PC-3 (cell line): ENCODE measurements at places on chromosomes 7 and 10. TPM values are rescaled to one million over a fixed set of nuclear protein-coding genes. Genes with fewer than 3 reads are reported as not detected.
A peak's percentile ranks its signal among the peaks of the same experiment; 100 is the strongest.

Gene GOLGA7B
- 0.26 and 0.29 TPM in 2 replicates for total RNA-seq

Gene CAMK2B
- total RNA-seq, result 0.69 and 1.2 TPM in 2 replicates

Gene CALN1
- not detected in 2 replicates for total RNA-seq

Gene DKK1
- 1,187 and 1,592 TPM in 2 replicates for total RNA-seq

GRCh38 chr7:54180796-54181195 is 361.4 kb upstream of the VSTM2A start:
- no peak for DNase-seq

- peak; percentile 47 for DNase-seq
Measured at GRCh38 chr7:115561335-115562110, 469.0 kb downstream of the TFEC start.

GRCh38 chr10:117431160-117431559 is 55.9 kb upstream of the PDZD8 start:
- DNase-seq, result peak; percentile 32

DNA sequence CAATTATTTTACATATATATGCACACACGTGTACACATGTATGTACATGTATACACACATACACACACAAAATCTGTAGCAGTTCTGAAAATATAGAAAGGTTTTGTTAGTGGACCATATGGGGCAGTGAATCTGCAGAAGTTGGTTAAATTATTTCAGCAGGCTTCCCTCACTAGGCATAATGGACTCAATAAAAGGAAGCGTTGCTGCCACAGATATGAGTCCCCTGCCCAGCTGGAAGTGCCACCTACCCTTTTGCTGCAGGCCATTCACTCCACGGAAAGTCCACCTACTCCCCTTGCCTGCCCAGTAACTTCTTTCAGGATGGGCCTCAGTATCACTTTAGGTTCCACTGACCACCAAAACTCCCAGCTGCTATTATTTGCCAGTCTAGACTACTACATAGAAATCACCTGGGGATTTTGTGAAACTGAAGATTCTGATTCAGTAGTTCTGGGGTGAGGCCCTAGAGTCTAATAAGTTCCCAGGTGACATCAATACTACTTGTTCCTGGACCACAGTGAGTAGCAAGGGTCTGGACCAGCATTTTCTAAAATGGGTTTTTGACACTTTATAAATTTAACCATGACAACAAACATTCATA is 29.3 kb upstream of the CROT start:
- DNase-seq, result no peak

DNA sequence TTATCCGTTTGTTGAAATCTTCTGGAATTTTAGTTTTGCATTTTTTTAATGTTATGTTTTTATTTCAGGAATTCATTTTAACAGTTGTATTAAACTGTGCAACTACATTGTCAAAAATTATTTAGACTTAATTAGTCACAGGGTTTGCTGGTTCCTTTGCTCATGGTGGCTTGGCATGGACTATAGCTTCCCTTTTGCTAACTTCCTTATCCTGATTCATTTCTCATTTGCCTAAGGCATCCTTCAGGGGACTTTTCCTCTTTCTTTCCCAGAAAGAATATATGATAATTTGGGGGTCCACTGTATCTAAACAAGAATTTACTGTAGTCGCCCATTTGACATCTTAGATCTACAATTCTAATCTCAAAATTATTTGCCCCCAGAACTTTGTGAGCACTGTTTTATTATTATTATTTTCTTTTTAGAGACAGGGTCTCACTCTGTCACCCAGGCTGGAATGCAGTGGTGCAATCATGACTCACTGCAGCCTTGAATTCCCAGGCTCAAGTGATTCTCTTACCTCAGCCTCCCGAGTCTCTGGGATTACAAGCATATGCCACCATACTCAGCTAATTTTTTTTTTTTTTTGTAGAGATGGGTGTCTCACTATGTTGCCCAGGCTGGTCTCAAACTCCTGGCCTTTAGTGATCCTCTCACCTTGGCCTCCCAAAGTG is 13.9 kb downstream of the FIGNL1 start:
- DNase-seq, result peak; percentile 67

- DNase-seq, result no peak
Measured at GRCh38 chr10:133511907-133512528, 15.1 kb upstream of the CYP2E1 start.

GRCh38 chr10:125012851-125013528 is 71.1 kb downstream of the ZRANB1 start:
- DNase-seq, result no peak

GRCh38 chr7:2212906-2213305 is 19.8 kb downstream of the MAD1L1 start:
- peak; percentile 22 for DNase-seq

GRCh38 chr7:130899071-130899560 is 165.1 kb upstream of the KLF14 start:
- DNase-seq, result peak; percentile 14

DNA sequence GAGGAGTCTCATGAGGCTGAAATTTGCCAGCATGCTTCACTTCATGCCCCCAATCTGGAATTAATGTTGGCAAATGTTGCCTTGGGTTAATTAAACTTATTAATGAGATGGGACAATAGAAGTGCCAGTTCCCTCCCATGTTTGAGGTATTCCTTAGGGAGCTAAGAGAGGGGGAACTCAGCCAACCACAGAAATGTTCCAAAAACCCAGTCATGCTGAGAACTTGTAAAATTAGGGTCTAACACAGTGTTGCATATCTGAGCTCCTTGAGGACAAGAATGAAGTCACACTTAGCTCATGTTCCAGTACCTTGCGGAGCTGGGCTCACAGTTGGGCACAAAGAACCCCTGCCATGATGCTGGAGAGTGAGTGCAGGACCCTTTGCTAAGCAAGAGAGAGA is 89.4 kb downstream of the OAT start:
- no peak for DNase-seq

DNA sequence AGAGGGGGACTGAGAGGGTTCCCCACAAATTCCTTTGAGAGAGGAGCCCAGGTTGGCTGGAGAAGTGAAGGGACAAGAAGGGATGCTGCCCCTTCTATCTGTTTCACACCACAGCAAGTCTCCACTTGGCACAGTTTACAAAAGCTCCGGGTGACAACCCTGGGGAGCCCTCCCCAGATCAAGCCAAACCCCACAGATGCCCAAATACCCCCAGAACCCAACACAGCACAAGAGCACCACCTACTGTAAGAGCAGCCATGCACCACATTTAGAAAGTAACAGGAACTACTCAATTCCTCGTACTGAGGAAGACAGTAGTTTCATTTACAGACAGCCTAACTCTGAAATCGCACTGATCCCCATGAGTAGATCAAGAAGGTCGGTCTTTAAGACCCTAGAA is 67.8 kb upstream of the ATP6V0A4 start:
- DNase-seq, result peak; percentile 33

- peak; percentile 74 for DNase-seq
Measured at GRCh38 chr7:30888747-30889146, 22.9 kb upstream of the AQP1 start.
